Activated T-helper 2 cell treated with anti-CD3 and anti-CD28 coated beads, Interferon-gamma antibody, Interleukin-2, Interleukin-4, amounts not matched to agents 10 μg/mL and 5 μg/mL and 100 μg/mL, durations not matched to agents 14 hours and 24 hours and 36 hours (primary cell): ENCODE measurements at places on chromosomes 1 and 21.

DNA sequence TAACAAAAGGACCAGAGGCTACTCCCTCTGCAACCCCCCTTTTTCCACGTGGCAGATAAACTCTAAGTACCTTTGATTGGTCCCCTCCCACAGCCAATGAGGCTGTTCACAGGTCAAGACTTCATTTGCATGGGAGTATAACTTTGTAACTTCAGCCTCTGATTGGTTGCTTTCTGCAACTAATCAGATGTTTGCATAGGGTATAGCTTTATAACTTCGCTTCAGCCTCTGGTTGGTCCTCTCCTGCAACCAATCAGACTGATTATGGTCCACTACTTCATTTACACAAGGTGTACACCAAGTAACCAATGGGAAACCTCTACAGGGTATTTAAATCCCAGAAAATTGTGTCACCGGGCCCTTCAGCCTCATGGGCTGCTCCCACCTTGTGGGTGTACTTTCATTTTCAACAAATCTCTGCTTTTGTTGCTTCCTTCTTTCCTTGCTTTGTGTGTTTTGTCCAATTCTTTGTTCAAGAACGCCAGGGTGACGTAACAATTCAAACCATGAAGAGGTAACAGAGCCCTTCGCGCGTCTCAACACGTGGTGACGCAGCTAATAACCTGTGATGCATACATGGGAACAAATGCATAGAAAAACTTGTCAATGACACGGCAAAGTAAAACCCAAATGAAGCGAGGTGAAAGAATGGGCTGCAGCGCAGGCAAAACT, 47.2 kb downstream of the VPS26C start:
- peak overlapping the region; percentile 88 for H3K4me3 ChIP-seq
- no peak for DNase-seq
- H3K27me3 ChIP-seq = no peaks in the 10 kb centered on the region
- H3K36me3 ChIP-seq = peaks cover 39% of the 10 kb centered on the region
- peaks cover 41% of the 10 kb centered on the region for H3K4me1 ChIP-seq
- peak overlapping the region; percentile 95 for H3K27ac ChIP-seq

DNA sequence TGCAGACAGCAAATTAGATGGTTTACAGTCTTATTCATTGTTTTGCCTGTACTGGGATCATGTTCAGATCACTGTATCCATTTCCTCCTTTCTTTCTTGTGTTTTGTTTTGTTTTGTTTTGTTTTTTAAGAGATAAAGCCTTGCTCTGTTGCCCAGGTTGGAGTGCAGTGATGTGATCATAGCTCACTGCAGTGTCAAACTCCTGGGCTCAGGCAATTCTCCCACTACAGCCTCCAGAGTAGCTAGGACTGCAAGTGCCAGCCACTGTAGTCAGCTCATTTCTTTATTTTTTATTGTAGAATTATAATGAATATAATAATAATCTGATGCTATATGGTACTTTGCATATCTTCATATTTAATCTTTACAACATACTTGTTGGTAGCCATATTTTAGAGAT, 403.7 kb upstream of the B3GALT2 start:
- H3K27ac ChIP-seq = no peak overlapping the region
- no peaks in the 10 kb centered on the region for H3K36me3 ChIP-seq

DNA sequence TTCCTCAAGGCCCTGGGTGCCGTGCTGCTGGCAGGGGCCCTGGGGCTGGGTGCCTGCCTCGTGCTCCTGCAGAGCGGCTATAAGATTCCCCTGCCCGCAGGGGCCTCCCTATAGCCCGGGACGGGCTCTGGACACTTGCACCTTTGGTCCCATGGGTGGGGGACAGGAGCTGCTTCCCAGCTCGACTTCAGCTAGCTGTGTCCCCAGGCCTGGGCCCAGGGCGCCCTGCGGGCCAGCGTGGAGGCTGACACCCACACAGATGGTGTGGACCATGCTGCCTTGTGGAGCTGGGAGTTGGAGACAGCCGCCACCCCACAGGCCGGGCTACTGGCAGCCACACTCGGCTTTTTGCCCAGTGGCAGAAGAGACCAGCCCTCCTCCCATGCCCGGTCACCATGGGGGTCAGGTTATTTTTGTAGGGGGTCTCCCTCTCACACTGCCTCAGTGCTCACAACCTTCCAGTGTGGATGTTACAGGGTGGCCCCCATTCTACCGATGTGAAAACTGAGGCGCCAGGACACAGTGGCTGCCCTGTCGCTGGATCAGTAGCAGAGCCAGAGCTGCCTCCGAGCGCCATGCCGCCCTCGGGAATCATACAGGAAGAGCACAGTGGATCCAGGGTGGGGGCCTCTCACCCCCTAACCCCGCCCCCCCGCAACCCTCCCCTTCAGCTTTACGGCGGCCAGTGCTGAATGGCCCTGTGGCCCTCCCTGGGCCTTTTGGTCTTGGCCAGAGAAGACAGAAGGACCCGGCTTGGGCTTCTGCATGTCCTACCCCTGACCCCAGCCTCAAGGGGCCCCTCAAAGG, 57.8 kb downstream of the DISP3 start:
- H3K27ac ChIP-seq = no peak overlapping the region
- H3K36me3 ChIP-seq = no peaks in the 10 kb centered on the region
- no peaks in the 10 kb centered on the region for H3K4me1 ChIP-seq
- no peak for DNase-seq
- no peak overlapping the region for H3K4me3 ChIP-seq
- no peaks in the 10 kb centered on the region for H3K27me3 ChIP-seq

DNA sequence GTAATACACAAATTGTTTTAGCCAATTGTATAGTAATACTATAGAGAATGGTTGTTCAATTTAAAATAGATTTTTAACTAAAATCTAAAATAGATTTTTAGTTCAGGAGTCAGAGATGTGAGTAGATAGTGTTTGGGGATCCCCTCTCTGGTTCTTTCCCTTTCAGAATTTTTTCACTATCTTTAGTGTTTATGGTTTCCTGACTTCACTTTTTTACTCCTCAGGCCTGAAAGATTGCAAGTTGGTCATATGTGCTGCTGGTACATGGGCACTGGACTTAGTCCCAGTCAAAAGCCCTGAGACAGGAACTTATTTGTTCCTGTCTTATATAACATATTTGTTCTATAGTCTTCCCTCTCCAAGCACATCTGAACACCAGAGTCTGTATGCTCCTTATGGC, 96.8 kb upstream of the ATP1B1 start:
- no peaks in the 10 kb centered on the region for H3K36me3 ChIP-seq
- peaks cover 11% of the 10 kb centered on the region for H3K4me1 ChIP-seq
- H3K4me3 ChIP-seq = no peak overlapping the region
- H3K27ac ChIP-seq = no peak overlapping the region

DNA sequence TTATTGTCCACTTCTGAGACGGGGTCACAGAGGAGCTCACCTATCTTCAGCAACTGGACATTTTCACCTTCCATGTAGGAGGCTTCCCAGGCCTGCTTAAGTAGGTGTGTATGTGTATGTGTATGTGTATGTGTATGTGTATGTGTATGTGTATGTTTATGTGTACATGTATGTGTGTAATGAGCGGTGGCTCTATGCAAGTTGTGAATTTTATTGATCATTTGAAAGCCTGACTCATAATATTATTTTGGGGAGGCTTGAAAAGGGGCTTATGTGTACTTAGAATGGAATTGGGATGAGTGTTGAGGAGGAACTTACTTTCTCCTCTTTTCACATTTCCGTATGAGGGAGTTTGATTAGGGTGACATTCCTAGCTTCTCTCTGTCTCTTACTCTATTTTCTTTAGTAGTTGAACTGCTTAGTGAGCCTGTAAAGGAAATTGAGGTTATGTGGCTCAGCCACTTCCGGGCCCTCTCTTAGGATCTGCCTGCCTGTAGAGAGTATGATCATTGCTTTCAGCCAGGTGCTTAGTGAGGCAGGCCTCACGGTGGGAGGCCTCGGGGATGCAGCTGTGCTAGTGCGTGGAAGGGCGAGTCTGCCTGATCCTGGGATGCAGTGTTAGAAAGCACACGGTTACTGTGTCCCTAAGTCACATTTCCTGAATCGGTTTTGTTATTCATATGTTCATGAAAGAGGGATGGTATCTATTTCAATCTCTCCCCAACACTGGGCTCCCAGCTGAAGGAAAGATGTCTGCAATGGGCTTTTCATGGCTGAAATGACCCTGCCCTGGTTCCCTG, 61.0 kb downstream of the IER5 start:
- H3K27ac ChIP-seq = peak overlapping the region; percentile 81
- peak overlapping the region; percentile 54 for H3K4me3 ChIP-seq
- peaks cover 3% of the 10 kb centered on the region for H3K27me3 ChIP-seq
- H3K36me3 ChIP-seq = peaks cover 3% of the 10 kb centered on the region
- peaks cover 51% of the 10 kb centered on the region for H3K4me1 ChIP-seq

DNA sequence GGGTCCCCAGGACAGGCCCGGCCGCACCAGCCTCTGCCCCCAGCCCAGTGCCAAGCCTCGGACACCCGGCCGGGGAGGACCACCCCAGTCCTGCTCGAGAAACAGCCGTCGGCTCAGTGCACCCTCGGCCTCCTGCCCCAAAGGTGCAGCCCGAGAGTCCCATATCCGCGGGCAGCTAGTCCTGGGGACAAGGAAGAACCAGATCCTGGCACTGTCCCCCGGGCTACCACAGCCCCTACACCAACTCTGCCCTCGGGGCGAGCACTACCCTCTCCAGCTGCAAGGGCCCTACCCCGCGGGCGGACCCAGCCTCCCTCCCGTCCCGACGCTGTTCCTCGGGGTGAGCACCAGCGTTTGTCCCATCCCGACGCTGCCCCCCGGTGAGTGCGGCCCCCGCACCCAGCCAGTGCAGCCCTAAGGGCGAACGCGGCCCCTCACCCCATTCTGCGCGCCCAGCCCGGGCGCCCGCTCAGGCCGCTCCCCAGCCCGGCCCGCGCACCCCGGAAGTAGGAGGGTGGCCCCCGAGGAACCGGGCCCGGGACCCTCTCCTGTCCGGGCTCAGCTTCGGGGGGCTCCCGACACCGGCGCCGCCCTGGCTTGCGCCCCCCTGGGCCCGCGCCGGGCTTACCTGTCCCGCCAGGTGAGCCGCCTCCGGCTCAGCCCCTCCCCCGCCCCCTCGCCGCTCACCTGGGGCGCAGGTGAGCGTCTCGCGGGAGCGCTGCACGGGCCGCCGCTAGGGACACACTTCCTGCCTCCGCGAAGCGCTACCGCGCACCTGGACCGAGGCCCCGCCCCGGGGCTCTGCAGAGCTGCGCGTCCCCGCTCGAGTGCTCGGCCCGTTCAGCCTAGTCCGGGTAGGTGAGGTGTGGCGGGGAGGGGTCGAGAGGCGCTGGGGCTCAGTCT, at the start of gene KDF1:
Gene KDF1, minus strand, starts transcription at position 747 of the 903 bp plus-strand sequence. CDS start 8,088 bp downstream, outside the sequence.
- DNase-seq = peak; percentile 12
- H3K27me3 ChIP-seq = peaks cover 50% of the 10 kb centered on the region
- H3K27ac ChIP-seq = no peak within 1 kb of the TSS
- H3K36me3 ChIP-seq = no peaks in the 10 kb centered on the region
- peaks cover 5% of the 10 kb centered on the region for H3K4me1 ChIP-seq

DNA sequence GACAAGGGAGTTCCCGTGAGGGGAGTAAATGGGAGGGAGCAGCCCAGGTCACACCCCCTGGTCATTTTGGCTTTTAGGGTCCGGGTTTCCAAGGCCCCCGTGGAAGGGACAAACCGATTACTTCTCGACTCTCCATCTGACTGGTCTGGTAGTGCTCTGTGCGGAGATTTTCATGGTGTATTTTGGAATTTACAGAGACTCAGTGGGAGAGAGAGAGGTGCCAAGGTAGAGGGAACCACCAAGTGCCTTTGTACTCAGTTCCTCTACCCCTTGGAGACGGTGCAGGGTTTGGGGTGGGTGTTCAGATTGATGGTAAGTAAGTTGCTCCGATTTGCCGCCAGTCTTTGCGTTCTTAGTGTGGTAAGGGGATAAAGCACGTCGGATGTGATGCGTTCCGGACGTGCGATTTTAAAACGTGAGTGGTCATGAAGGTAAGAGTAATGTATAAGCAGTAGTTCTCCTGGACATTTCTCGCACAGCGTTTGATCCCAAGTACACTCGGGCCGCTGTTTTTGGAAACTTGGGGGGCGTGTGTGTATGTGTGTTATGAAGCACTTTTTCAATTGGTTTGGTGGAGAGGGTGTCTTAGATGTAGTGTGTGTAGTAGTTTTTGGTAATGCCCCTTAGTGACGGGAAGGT, 682 bp downstream of the SUCO start:
- peak overlapping the region; percentile 95 for H3K4me3 ChIP-seq
- peak overlapping the region; percentile 91 for H3K27ac ChIP-seq
- peaks cover 13% of the 10 kb centered on the region for H3K36me3 ChIP-seq
- DNase-seq = peak; percentile 36
- peaks cover 39% of the 10 kb centered on the region for H3K4me1 ChIP-seq

- no peak for DNase-seq
- peaks cover 63% of the 10 kb centered on the region for H3K4me1 ChIP-seq
- peak overlapping the region; percentile 53 for H3K27ac ChIP-seq
- H3K36me3 ChIP-seq = peaks cover 68% of the 10 kb centered on the region
- no peaks in the 10 kb centered on the region for H3K27me3 ChIP-seq
Observed at GRCh38 chr21:34926803-34927467, 122.2 kb downstream of the RUNX1 start.

GRCh38 chr1:206503591-206504362, 3.6 kb upstream of the RASSF5 start:
- peaks cover 28% of the 10 kb centered on the region for H3K4me1 ChIP-seq
- no peak for DNase-seq
- H3K27ac ChIP-seq = peak overlapping the region; percentile 38

- no peaks in the 10 kb centered on the region for H3K36me3 ChIP-seq
- H3K4me1 ChIP-seq = peaks cover 6% of the 10 kb centered on the region
- H3K4me3 ChIP-seq = no peak overlapping the region
- peaks cover 74% of the 10 kb centered on the region for H3K27me3 ChIP-seq
- no peak overlapping the region for H3K27ac ChIP-seq
Observed at GRCh38 chr1:28139025-28139712, 37.3 kb downstream of the PTAFR start.

DNA sequence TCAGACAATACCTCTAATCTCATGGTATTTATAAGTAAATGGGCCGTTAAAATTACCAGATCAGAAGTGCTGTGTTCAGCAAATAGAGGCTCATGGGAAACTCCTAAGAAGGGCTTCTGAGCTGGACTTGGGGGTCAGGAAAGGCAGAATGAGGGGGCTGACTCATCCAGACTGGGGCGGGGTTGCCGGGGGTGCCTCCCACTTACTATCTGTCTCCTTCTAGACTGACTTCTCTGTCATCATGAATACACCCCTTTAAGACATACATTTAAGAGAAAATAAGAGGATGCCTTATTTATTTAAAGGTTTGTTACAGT, 96.0 kb upstream of the ERRFI1 start:
- no peak overlapping the region for H3K27ac ChIP-seq
- H3K4me1 ChIP-seq = peaks cover 19% of the 10 kb centered on the region
- no peaks in the 10 kb centered on the region for H3K27me3 ChIP-seq
- no peak for DNase-seq
- no peaks in the 10 kb centered on the region for H3K36me3 ChIP-seq
